ENCODE measurements at places on chromosomes 11 and 22. TPM values are rescaled to one million over a fixed set of nuclear protein-coding genes. Genes with fewer than 3 reads are reported as not detected.

Gene ALX4
- total RNA-seq, result not detected

Gene DAGLA
- total RNA-seq, result 0.08 TPM

Gene DDIAS
- 8.8 TPM for total RNA-seq

- H3K4me3 ChIP-seq, result no peak overlapping the region
- peaks cover 6% of the 10 kb centered on the region for H3K27me3 ChIP-seq
- DNase-seq, result no peak
- H3K36me3 ChIP-seq, result peaks cover 2% of the 10 kb centered on the region
Measured at GRCh38 chr11:112881461-112881860, 79.8 kb upstream of the NCAM1 start.

GRCh38 chr22:44855855-44856254, 103.5 kb downstream of the ARHGAP8 start:
- DNase-seq, result no peak
- no peak overlapping the region for H3K27ac ChIP-seq
- H3K4me3 ChIP-seq, result no peak overlapping the region
- no peaks in the 10 kb centered on the region for H3K27me3 ChIP-seq
- no peaks in the 10 kb centered on the region for H3K36me3 ChIP-seq

GRCh38 chr11:63985812-63986155, 454 bp upstream of the OTUB1 start:
- peak overlapping the region; percentile 97 for H3K27ac ChIP-seq
- no peaks in the 10 kb centered on the region for H3K27me3 ChIP-seq
- DNase-seq, result peak; percentile 84
- H3K36me3 ChIP-seq, result peaks cover 10% of the 10 kb centered on the region
- peak overlapping the region; percentile 95 for H3K4me3 ChIP-seq

GRCh38 chr11:20544603-20545237, 54.7 kb upstream of the SLC6A5 start:
- H3K4me1 ChIP-seq, result no peaks in the 10 kb centered on the region
- no peaks in the 10 kb centered on the region for H3K36me3 ChIP-seq
- H3K4me3 ChIP-seq, result no peak overlapping the region

DNA sequence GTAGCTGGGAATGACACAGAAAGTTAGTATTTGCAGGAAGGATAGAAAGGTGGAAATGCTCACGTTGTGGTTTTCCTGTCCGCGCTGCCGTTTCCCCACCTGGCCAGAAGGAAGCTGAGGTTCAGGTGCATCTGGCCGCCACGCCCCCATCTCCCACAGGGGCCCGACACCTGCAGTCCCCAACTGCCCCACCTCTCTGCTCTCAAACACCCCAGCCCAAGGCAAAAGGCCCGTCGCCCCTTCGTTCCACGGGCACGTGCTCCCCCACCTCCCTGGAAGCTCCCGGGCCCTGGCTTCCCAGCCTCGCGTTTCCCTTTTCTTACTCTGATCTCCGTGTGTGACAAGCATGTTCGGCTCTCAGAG, 985.1 kb downstream of the BRD1 start:
- H3K4me1 ChIP-seq, result no peaks in the 10 kb centered on the region
- no peak overlapping the region for H3K27ac ChIP-seq
- H3K4me3 ChIP-seq, result no peak overlapping the region
- DNase-seq, result no peak
- H3K36me3 ChIP-seq, result no peaks in the 10 kb centered on the region

GRCh38 chr11:88206751-88207150, 31.5 kb upstream of the RAB38 start:
- no peaks in the 10 kb centered on the region for H3K27me3 ChIP-seq
- H3K4me3 ChIP-seq, result no peak overlapping the region
- no peaks in the 10 kb centered on the region for H3K36me3 ChIP-seq
- H3K27ac ChIP-seq, result no peak overlapping the region
- no peak for DNase-seq

- peak overlapping the region; percentile 82 for H3K4me3 ChIP-seq
- DNase-seq, result no peak
- peaks cover 39% of the 10 kb centered on the region for H3K4me1 ChIP-seq
- no peaks in the 10 kb centered on the region for H3K27me3 ChIP-seq
- peaks cover under 1% of the 10 kb centered on the region for H3K36me3 ChIP-seq
Measured at GRCh38 chr11:118870396-118871343, 13.0 kb upstream of the CXCR5 start.
